B cell (primary cell): ENCODE measurements at places on chromosomes 16 and 17. TPM values are rescaled to one million over a fixed set of nuclear protein-coding genes. Genes with fewer than 3 reads are reported as not detected.

The CMTM2 gene
- not detected in 2 replicates for total RNA-seq

The CLDN9 gene
- total RNA-seq = not detected in 2 replicates

The TUBB3 gene
- 0.34 and 0.70 TPM in 2 replicates for total RNA-seq

The GDPD1 gene
- total RNA-seq = 2.7 and 2.8 TPM in 2 replicates

- no peak overlapping the region for H3K27ac ChIP-seq
- H3K27me3 ChIP-seq = no peaks in the 10 kb centered on the region
- no peak overlapping the region for H3K4me3 ChIP-seq
- H3K36me3 ChIP-seq = no peaks in the 10 kb centered on the region
These were observed 31.7 kb upstream of the KSR1 start for GRCh38 chr17:27424516-27424915.

- no peaks in the 10 kb centered on the region for H3K36me3 ChIP-seq
- no peak overlapping the region for H3K27ac ChIP-seq
- peaks cover 11% of the 10 kb centered on the region for H3K4me1 ChIP-seq
- no peaks in the 10 kb centered on the region for H3K27me3 ChIP-seq
These were observed 6.7 kb downstream of the EPN2 start for GRCh38 chr17:19243838-19244237.

DNA sequence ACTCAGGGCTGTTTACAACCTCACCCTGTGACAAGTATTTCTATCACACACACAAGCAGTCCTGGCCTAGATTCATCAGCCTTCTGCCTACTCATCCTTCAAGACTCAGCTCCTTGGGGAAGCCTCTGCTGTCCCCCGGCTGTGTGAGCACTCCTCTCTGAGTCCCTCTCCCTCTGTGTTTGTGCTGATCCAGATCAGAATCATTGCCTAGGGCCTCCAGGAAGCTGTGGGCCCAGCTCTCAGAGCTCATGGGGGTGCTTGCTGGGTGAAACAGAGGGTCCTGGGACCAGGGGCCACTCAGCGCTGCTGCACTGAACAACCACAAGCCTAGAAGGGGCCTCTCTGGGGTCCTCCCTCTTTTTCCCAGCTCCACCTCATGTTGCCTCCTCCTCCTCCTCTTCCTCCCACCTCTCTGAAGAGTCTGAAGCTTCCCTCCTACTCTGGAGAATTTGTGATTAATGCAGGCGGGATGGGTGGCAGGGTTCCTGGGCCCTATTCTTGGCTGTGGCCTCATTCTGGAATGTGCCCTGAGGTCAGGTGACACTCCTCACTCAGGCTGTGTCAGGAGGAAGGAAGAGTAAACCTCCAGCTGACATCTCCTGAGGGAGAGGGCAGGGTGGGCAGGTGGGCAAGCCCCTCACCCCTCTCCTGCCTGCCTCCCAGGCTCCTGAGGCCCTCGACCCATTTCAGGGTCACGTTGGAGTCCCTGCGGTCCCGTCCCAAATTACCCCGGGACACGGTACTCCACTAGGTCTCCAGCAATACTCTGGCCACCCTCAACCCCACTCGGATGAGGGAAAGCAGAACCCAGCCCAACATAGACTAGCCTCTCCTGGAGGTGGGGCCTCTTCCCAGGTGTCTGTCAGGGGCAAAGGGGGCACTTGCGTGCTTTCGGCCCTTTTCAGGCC lies 10.1 kb downstream of the WFIKKN2 start:
- no peaks in the 10 kb centered on the region for H3K27me3 ChIP-seq
- DNase-seq = no peak
- H3K4me3 ChIP-seq = no peak overlapping the region

DNA sequence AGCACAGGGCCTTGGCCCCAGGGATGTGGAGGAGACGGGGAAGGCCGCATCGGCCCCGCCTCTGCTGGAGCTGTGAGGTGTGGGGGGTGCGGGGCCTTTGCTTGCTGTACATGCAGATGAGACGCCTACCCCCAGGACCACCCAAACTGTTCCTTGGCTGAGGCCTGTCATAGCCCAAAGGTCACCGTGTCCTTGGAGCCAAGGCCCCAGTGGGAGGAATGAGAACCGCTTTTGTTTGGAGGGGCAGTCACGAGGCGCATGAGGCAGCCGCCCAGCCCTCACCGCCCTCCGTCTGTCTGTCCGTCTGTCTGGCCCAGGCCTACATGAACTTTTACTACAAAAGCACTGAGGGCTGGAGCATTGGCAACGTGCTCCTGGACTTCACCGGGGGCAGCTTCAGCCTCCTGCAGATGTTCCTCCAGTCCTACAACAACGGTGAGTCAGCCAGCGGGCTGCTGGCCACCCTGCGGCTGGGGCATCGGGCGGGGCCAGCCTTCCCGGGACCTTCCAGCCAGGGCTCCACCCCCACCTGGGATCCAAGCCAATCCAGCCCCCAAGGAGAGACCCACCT lies 8.8 kb downstream of the TAX1BP3 start:
- H3K4me1 ChIP-seq = no peaks in the 10 kb centered on the region
- peaks cover 5% of the 10 kb centered on the region for H3K36me3 ChIP-seq
- no peak overlapping the region for H3K27ac ChIP-seq
- H3K4me3 ChIP-seq = no peak overlapping the region
- no peaks in the 10 kb centered on the region for H3K27me3 ChIP-seq

- H3K36me3 ChIP-seq = no peaks in the 10 kb centered on the region
- no peak for DNase-seq
- no peak overlapping the region for H3K27ac ChIP-seq
- H3K4me1 ChIP-seq = no peaks in the 10 kb centered on the region
- H3K27me3 ChIP-seq = no peaks in the 10 kb centered on the region
- H3K4me3 ChIP-seq = no peak overlapping the region
These were observed 59.1 kb upstream of the SMIM36 start for GRCh38 chr17:55570391-55570790.

GRCh38 chr16:49338611-49339265 lies 34.9 kb upstream of the C16orf78 start:
- H3K4me3 ChIP-seq = no peak overlapping the region
- H3K27me3 ChIP-seq = no peaks in the 10 kb centered on the region
- no peaks in the 10 kb centered on the region for H3K36me3 ChIP-seq
- H3K27ac ChIP-seq = no peak overlapping the region

DNA sequence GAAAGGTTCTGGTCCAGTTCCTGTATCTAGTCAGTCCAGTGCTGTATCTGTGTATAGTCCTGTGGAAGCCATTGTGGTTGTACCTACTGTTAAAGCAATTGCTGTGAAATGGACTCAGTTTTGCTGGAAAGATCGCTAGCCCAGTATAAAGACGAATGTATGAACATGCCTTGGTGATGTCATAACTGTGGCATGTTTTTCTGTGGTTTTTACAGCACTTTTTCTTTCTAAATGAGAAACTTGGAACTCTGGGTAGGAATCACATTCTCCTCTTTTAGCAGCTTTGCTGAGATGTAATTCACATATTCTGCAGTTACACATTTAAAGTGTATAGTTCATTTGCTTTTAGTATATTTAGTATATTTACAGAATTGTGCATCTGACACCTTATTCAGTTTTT lies 58.1 kb downstream of the MAP2K4 start:
- H3K27me3 ChIP-seq = no peaks in the 10 kb centered on the region
- no peak for DNase-seq
- H3K4me3 ChIP-seq = no peak overlapping the region
- no peak overlapping the region for H3K27ac ChIP-seq
